ENCODE measurements at places on chromosomes 6 and 20. TPM values are rescaled to one million over a fixed set of nuclear protein-coding genes. Genes with fewer than 3 reads are reported as not detected.

GRCh38 chr6:79711167-79711566 lies 80.0 kb downstream of the SH3BGRL2 start:
- H3K4me1 ChIP-seq, result no peaks in the 10 kb centered on the region
- no peaks in the 10 kb centered on the region for H3K27me3 ChIP-seq
- H3K36me3 ChIP-seq, result no peaks in the 10 kb centered on the region
- DNase-seq, result no peak

DNA sequence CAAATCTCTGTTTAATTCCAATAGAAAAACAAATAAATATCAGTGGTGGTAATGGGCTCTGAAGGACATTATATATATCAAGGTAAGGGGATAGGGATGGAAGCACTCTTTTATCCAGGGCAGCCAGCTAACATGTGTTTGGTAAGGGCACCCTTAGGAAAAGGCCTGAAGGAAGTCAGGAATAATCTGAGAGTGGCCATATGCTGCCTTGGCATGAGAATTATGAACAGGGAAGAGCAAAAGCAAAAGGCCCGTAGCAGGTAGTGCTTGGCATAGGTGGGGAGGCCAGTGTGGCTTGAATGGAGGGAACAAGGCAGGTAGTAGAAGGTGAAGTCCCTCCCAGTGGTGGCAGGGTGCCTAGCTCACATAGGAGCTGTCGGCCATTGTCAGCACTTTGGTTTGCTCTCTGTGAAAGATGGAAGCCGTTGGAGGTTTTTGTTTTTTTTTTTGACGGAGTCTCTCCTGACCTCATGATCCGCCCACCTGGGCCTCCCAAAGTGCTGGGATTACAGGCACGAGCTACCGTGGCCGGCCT lies 39.6 kb upstream of the CSE1L start:
- H3K36me3 ChIP-seq, result peaks cover 9% of the 10 kb centered on the region
- no peak overlapping the region for H3K27ac ChIP-seq
- H3K4me3 ChIP-seq, result no peak overlapping the region
- no peak for DNase-seq
- no peaks in the 10 kb centered on the region for H3K27me3 ChIP-seq

DNA sequence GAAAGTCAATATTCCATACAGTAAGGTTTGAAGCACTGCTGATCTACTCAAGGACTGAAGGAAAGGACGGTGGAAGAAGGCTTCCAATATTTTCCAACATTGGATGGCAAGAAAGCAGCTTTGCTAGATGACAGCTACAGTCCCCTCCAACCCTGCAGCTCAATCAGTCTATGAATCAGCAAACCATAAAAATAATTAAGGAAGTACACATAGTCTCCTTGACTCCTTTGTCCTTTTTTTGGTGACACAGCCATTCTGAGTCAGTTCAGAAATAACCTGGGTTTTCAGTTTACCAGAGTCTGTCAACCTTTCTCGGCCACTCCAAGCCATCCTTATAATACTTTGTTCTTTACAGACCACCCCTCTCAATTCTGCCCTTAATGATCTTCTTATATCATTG lies 232.5 kb downstream of the IBTK start:
- H3K4me3 ChIP-seq, result no peak overlapping the region
- no peaks in the 10 kb centered on the region for H3K4me1 ChIP-seq
- no peak overlapping the region for H3K27ac ChIP-seq
- no peaks in the 10 kb centered on the region for H3K36me3 ChIP-seq
- DNase-seq, result no peak

GRCh38 chr20:33438481-33438880 lies 5.1 kb downstream of the SNTA1 start:
- no peak overlapping the region for H3K4me3 ChIP-seq
- DNase-seq, result no peak
- H3K27ac ChIP-seq, result no peak overlapping the region
- H3K27me3 ChIP-seq, result no peaks in the 10 kb centered on the region

DNA sequence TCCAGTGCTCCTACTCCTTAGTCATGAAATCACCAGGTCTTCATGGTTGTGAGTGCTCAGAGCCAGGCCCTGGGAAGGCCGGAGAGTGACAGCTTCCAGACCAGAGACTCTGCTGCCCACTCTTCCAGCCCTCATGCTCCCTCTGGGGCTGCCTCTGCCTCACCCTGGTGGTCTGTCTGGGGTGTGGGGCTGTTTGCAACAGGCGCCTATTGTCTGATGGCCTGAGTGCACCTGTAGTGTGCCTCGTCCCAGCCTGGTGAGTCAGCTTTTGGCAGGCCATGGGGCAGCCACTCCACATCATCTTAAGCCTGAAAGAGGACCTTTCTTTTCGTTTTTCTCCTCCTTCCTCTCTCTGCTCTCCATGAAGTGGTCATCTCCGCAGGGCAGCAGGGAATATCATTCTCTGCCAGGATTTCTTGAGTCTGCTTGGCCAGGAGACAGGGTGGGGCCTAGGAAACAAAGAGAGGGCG lies 173.8 kb downstream of the VEGFA start:
- no peak for DNase-seq
- no peak overlapping the region for H3K27ac ChIP-seq
- H3K4me1 ChIP-seq, result no peaks in the 10 kb centered on the region
- no peaks in the 10 kb centered on the region for H3K27me3 ChIP-seq
- no peak overlapping the region for H3K4me3 ChIP-seq
- no peaks in the 10 kb centered on the region for H3K36me3 ChIP-seq

- no peaks in the 10 kb centered on the region for H3K4me1 ChIP-seq
- DNase-seq, result no peak
- no peak overlapping the region for H3K4me3 ChIP-seq
- no peaks in the 10 kb centered on the region for H3K36me3 ChIP-seq
Observed at GRCh38 chr6:69279805-69280204, 517.0 kb downstream of the LMBRD1 start.

DNA sequence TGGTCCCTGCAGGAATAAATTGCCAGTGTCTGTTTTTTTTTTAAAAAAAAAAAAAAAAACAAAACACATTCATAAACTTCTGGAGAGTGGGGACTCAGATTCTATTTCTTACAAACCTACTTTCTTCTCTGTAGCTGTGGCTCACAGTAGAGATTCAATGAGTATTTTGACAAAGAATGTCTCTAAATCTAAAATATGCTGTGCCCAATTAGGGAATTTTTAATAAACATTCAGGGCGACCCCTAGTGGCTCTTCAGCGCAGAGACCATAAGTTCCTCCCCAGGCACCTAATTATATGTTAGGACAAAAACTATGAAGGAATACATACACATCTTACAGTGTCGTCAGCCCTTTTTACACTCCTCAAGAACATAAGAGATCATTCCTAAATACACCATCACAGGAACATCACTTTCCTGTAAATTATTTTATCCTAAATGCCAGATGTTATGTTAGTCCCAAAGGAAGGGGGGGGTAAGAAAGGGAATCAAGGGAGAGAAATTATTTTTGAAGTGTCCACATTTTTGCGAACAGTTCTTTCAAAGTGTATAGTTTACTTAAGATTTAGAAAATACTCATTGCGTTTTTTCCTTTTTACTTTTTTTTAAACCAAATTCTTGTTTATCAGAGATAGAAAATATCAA lies 21.8 kb upstream of the NAA20 start:
- DNase-seq, result no peak
- no peaks in the 10 kb centered on the region for H3K27me3 ChIP-seq
- H3K4me3 ChIP-seq, result no peak overlapping the region
- H3K27ac ChIP-seq, result no peak overlapping the region
- no peaks in the 10 kb centered on the region for H3K4me1 ChIP-seq

GRCh38 chr6:117280922-117281321 lies 15.6 kb downstream of the VGLL2 start:
- DNase-seq, result no peak
- no peak overlapping the region for H3K4me3 ChIP-seq
- no peaks in the 10 kb centered on the region for H3K36me3 ChIP-seq
- H3K27me3 ChIP-seq, result no peaks in the 10 kb centered on the region

DNA sequence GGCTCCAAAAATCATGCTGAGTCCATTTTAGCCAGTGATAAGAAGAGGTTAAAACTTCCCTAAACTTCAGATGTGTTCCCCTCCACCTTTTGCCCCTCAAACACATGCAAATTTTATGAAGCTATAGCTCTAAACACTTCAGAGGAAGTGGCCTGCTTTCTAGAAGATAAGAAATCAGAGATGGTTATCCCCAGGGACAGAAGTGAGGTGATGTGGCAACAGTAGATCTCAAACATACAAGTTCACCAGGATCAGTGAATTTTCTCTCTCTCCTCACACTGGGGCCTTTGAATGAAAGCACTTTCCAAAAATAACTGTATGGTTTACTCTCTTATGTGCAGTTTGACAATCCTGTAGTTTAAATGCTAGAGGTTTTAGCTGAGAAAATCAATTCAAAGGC lies 332.0 kb downstream of the BTBD9 start:
- no peak overlapping the region for H3K27ac ChIP-seq
- no peaks in the 10 kb centered on the region for H3K27me3 ChIP-seq
- H3K4me1 ChIP-seq, result no peaks in the 10 kb centered on the region
- DNase-seq, result no peak
- H3K36me3 ChIP-seq, result no peaks in the 10 kb centered on the region
- H3K4me3 ChIP-seq, result no peak overlapping the region

GRCh38 chr6:121686611-121687023 lies 251.2 kb downstream of the GJA1 start:
- H3K36me3 ChIP-seq, result no peaks in the 10 kb centered on the region
- no peak overlapping the region for H3K27ac ChIP-seq
- H3K27me3 ChIP-seq, result no peaks in the 10 kb centered on the region
- DNase-seq, result no peak
- no peak overlapping the region for H3K4me3 ChIP-seq
- peaks cover 7% of the 10 kb centered on the region for H3K4me1 ChIP-seq

SMLR1 gene
- total RNA-seq, result not detected

SNAP91 gene
- not detected for total RNA-seq

HSPA1A gene
- 70.1 TPM for total RNA-seq

CST4 gene
- not detected for total RNA-seq

TBXT gene
- not detected for total RNA-seq

Data from CD8-positive, alpha-beta memory T cell (primary cell).